ENCODE measurements at places on chromosomes 4 and X. TPM values are rescaled to one million over a fixed set of nuclear protein-coding genes. Genes with fewer than 3 reads are reported as not detected.

GRCh38 chr4:62028745-62029144 is 828.6 kb downstream of the ADGRL3 start:
- no peak overlapping the region for H3K4me3 ChIP-seq
- no peak for DNase-seq
- H3K27me3 ChIP-seq: no peaks in the 10 kb centered on the region

DNA sequence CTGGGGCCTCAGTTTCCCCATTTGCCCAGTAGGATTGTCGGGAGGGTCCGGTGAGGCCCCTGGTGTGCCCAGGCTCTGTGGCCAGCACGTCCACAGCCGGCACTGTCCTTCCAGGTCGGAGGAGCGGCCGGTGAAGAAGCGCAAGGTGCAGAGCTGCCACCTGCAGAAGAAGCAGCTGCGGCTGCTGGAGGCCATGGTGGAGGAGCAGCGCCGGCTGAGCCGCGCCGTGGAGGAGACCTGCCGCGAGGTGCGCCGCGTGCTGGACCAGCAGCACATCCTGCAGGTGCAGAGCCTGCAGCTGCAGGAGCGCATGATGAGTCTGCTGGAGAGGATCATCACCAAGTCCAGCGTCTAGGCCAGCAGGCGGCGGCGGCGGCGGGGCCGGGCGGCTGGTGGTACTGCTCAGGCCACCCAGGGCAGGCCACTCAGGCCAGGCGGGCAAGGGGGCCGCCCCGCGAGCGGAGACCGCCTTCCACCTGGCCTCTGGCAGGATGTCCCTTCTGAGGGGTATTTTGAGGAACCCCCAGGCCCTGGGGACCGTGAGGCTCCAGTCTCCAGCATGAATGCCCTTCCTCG is 6.7 kb downstream of the MSANTD1 start:
- H3K36me3 ChIP-seq: no peaks in the 10 kb centered on the region
- no peak overlapping the region for H3K4me3 ChIP-seq
- H3K4me1 ChIP-seq: peaks cover 5% of the 10 kb centered on the region
- no peaks in the 10 kb centered on the region for H3K27me3 ChIP-seq

DNA sequence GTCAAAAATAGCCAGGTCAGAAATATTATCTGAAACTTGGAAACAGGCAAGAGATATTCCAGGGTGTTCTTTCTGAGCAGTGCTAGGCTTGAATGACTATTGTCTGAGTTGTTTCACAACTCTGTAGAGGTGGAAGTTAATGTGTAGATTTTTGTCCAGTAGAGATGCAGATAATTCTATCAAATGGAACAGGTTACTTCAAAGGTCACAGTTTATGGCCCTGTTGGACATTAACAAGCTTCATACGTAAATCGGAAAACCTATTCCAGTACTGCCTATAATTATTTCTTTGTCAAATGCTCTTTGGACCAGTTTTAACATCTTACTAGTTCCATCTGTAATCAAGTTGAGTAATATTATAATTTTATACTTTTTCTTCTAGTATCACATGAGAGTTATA is 1639.4 kb upstream of the TENM3 start:
- H3K4me1 ChIP-seq: no peaks in the 10 kb centered on the region
- H3K4me3 ChIP-seq: no peak overlapping the region
- H3K36me3 ChIP-seq: no peaks in the 10 kb centered on the region
- H3K27ac ChIP-seq: no peak overlapping the region
- H3K27me3 ChIP-seq: no peaks in the 10 kb centered on the region
- DNase-seq: no peak

DNA sequence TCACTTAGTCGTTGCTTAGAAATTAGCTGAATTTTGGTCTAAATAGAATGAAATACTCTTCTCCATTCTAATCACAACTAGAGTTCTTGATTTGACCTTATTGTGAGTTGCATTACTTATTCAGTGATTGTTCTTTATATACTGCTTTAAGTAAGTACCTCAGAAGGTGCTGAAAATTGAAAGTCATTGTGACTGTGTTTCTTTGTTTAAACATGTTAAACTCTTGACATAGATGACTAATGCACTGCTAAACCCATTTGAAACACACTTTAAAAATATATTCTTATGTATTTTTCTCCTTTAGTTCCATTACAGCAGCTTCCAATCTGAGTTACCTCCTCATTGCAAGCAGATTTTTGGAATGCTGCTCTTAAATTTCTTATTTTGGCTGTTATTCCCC is 9.1 kb downstream of the TSPAN7 start:
- no peaks in the 10 kb centered on the region for H3K4me1 ChIP-seq
- no peak for DNase-seq
- H3K4me3 ChIP-seq: no peak overlapping the region
- no peaks in the 10 kb centered on the region for H3K27me3 ChIP-seq
- no peak overlapping the region for H3K27ac ChIP-seq

DNA sequence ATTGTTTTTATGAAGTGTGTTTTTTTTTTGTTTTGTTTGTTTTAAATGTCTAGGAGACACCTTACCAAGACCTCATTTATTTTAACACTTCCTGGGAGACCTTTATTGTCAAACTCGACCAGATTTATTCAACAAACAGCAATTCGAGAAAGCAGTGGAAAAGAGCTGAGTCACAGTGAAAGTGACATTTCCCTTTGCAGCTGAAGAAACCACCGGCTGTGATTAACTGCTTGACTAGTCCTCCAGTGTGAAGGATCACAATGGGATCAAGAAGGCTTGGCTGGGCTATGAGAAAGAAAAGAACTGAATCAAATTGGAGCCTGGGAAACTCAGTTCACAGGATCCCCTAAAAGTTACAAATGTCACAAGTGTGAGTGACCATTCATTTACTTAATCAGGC is 11.9 kb upstream of the ADH7 start:
- H3K4me1 ChIP-seq: no peaks in the 10 kb centered on the region
- DNase-seq: peak; percentile 71
- no peak overlapping the region for H3K4me3 ChIP-seq

DNA sequence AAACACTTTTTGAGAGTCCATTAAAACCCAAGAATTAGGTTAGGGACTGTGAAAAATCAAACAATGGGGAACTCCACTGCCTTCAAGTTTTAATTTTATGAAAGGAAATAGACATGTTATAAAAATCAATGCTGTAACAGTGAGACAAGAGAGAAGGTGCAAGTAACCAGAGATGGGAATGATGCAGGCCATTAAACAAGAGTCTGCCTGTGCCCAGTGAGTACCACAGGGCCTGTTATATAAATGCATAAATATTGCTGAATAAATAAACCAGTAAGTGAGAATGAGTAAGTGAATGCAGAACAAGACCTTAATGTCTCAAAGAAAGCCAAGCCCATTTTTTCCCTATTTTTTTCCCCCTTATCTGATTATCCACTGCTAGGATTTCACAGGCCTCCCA is 53.3 kb upstream of the BMP2K start:
- DNase-seq: no peak
- no peaks in the 10 kb centered on the region for H3K27me3 ChIP-seq
- no peaks in the 10 kb centered on the region for H3K4me1 ChIP-seq
- H3K4me3 ChIP-seq: no peak overlapping the region
- no peaks in the 10 kb centered on the region for H3K36me3 ChIP-seq

Gene PPP1R2C
- total RNA-seq: not detected

Gene KLKB1
- not detected for total RNA-seq

Gene FGFBP1
- total RNA-seq: not detected

Measured in astrocyte (in vitro differentiated cells and primary cell).